CD4-positive, alpha-beta T cell treated with Interleukin-4 for 1 hour (primary cell): ENCODE measurements at places on chromosomes 11 and 22.

GRCh38 chr11:44926036-44926435 lies 24.6 kb downstream of the TP53I11 start:
- DNase-seq: no peak

- no peak for DNase-seq
Measured at GRCh38 chr11:77761491-77761890, 59.0 kb downstream of the RSF1 start.

DNA sequence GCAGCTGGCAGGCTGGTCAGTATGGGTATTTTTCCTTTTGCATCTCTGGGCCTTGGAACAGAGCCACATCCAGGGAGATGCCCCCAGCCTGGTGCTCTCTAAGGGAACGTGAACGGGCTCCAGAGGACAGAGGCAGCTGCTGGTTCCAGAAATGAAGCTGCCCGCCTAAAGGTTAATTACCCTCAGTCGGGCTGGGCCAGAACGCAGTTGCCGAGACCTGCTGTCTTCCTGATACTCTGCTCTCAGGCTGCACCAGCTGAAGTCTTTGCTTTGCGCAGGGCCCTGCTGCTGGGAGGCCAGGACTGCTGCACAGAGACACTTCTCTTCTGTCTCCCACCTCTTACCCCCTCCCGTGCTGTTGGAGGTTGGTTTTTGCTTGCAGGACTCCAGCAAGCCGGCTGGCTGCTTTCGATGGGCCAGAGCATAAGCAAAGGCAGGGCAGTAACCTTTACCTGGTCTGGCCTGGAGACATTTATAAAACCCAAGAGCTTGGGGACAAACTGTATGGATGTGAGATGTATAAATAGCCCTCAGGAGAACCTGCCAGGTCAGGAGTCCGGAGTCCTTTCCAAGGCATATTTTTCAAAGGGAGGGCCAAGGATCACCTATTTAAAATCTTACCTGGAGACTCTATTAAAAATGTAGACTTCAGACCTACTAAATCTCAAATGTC lies 197.1 kb downstream of the GRIK4 start:
- no peak for DNase-seq

DNA sequence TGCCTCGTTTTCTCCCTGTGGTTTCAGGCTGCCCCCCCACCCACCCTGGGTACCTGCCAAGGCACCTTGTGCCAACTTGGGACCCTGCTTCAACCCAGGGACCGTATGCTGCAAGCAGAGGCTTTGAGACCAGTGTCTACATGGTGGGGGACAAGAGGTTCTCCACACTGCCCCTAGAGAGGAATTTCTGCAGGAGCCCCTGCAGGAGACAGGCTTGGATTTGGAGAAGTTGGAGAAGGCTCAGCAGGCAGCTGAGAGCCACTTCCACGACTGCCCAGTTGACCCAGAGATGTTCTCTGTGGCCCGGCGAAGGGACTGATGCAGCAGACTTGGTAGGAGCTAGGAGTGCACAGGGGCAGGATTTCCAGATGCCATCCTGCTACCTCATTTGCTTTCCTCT lies 20.1 kb upstream of the NNMT start:
- DNase-seq: no peak

DNA sequence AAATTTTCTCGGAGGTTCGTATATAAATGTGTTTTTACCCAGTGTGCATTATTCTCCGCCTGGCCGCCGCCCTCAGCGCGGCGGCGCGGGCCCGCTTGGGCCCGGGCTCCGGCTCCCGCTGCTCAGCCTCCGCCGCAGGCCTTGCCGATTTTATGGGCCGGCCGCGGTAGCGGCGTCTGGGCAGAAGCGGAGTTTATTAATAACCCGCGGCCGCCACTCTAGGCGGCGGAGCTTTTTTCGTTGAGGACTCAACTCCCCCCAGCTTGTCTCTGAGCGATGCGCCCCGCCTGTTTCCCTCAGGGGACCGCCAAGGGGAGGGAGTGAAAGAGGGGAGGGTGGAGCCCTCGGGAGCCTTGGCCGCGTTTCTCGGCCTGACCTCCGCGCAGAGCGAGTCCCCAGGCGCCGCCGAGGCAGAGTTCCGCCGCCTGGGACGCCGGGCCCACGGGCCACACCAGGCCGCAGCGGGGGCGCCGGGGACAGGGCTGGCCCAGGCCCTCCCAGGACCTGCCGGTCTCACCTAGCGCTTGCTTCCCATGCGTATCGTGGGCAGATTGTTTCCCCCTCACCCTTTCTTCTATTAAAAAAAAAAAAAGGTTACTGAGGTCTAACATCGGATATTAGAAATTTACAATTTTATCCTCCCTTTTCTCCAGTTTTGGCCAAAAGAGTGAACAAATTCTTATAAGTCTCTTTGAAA lies 399 bp downstream of the ZNF143 start:
- DNase-seq: peak; percentile 86

- no peak for DNase-seq
Measured at GRCh38 chr11:92342886-92343285, 118.3 kb downstream of the FAT3 start.

GRCh38 chr11:132101881-132102280 lies 731.5 kb downstream of the NTM start:
- no peak for DNase-seq

- no peak for DNase-seq
Measured at GRCh38 chr11:120073196-120073595, 64.7 kb downstream of the TRIM29 start.

DNA sequence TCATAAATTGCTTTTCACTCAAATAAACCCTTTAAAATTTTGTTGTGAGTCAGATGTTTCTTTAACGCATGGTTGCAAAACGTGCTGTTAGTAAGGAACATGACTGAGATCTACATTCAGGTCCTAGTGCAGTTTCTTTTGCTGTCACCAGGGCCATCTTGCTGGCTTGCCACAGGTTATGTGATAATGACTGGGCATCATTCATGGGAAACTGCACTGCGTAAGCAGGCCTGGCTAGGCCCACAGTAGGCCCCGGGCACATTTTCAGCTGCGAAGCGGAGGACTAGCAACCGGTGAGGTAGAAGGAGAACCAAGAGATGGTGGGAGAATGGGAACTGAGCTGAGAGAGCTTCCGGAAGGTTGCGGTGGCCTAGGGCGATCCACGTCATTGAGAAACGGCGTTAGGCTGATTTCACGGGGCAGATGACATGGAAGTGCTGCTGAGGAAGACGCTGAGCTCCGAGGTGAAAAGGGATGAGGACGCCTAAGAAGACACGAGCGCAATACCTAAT lies 3.2 kb upstream of the KLHDC7B start:
- peak; percentile 78 for DNase-seq

- no peak for DNase-seq
Measured at GRCh38 chr11:68007498-68008380, 2.4 kb upstream of the ALDH3B1 start.

GRCh38 chr11:79546351-79546750 lies 105.5 kb upstream of the TENM4 start:
- no peak for DNase-seq

DNA sequence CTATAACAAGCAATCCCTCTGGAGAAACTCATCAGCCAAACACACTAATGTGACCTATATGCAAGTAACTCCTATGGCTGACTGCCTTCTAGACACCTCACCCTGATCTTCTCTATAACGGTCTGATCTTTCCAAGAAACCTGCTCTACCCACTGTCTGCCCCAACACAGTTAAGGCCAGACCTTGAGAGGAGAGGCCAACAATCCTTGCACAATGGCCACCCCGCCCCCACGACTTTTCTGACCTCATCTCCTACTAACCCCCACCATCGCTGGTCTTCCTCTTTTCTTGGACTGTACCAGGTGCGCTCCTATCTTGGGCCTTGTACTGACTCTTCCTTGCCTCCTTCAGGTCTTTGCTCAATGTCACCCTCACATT lies 12.5 kb downstream of the HIRA start:
- no peak for DNase-seq

- DNase-seq: no peak
Measured at GRCh38 chr22:26777156-26777801, 119.9 kb downstream of the MIAT start.

DNA sequence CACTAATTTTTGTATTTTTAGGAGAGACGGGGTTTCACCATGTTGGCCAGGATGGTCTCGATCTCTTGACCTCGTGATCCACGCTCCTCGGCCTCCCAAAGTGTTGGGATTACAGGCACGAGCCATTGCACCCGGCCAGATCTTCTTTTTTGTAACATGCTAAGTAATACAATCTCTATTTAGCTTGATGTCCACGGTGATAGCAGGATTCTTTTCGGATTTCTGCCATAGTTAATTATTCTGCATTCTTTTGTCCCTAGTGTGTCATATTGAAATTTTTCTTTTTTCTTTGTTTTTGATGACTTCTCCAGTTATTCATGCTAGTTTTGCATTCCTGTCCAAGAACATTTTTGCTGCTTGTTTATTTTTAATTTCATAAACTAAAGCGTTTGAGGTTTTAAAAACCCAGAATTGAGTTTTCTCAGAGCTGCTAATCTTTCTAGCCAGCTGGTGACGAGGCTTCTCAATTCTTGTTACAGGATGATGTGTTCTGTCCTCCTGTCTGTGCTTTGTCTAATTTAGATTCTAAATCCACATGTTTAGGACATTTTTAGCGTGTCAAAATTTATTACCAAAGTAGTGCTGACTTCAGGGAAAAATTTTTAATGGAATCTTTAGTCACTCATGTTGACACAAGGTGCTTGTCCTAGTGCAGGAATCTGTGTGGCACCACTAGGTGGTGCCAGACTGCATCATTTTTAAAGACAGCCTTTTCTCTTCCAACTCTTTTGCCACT lies 21.8 kb downstream of the NF2 start:
- peak; percentile 25 for DNase-seq

DNA sequence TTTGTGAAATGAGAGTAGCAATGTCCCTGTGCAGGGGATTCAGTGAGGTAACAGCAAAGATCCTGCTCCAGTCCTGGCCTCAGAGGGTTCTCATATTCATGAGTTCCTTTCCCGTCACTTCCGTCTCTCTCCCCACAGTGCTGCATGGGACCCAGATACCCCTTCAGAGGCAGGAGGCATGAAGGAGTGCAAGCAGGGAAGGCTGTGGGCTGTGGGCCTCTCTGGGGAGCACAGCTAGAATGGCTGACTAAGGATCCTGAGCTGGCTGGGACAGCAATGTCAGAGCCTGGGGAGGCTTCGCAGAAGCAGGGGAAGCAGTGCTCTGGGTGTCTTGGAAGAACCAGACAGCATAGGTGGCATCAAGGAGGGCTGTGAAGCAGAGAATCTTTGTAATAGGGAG lies 13.0 kb downstream of the PKNOX2 start:
- no peak for DNase-seq

- no peak for DNase-seq
Measured at GRCh38 chr11:125379981-125380380, 116.1 kb downstream of the FEZ1 start.

- DNase-seq: no peak
Measured at GRCh38 chr11:1873048-1873812, 18.5 kb downstream of the PRR33 start.

GRCh38 chr11:105148241-105148640 lies 8.7 kb upstream of the CARD18 start:
- no peak for DNase-seq

DNA sequence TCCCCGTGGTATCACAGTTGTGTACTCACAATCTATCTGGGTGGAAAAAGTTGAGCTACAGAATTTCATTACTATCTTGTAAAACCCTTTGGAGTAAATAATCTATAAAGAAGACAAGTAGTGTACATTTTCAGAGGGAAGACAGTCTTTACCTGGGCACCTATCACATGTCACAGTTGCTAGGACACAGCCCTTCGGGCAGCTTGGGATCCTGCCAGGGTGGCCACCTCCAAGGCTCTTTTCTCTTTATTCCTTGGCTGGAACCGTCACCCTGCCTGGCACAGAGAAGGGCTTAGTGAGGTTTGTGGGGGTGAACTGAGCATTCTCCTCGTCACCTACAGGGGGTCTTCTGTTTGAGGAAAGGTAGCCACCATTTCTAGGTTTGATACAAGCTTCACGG lies 23.6 kb downstream of the LRRC74B start:
- no peak for DNase-seq

DNA sequence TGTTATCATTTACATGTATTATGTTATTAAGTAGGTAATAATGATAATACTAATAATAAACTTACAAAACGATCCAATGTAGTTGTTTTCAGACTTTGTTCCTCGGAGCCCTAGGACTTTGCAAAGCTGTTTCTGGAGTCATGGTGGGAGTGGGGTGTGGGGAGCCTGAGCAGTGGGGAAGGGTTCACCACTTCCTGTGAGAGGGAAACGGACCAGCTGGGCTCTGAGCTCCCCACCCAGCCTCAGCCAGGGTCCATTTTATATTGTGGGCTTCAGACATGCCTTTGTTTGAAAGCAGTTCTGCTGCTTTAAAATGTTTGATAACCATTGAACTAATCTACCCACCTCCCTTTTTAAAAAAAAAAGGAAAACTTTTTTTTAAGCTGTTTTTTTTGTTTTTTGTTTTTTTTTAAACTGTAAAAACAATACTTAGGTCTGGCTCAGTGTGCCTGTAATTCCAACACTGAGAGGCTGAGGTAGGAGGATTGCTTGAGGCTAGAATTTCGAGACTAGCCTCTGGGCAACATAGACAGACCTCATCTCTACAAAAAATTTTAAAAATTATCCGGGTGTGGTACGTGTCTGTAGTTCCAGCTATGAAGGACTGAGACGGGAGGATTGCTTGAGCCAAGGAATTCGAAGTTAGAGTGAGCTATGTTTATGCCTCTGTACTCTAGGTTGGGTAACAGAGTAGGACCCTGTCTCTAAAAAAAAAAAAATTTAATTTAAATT lies 7.0 kb downstream of the SERPING1 start:
- DNase-seq: no peak

DNA sequence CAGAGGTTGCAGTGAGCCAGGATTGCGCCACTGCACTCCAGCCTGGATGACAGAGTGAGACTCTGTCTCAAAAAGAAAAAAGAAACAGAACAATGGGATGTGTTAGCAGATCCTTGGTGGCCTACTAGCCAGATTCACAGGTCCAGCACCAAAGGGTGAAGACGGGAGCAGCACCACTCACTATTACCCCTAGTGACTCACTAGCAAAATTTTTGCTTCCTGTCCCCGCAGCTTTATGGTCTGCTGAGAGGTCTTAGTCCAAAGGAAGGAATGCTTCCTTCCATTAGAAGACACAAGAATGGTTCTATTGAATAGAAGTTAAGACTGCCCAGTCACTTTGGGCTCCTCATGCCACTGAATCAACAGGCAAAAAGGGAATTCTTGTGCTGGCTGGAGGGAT lies 35.9 kb upstream of the NUP50 start:
- DNase-seq: no peak

DNA sequence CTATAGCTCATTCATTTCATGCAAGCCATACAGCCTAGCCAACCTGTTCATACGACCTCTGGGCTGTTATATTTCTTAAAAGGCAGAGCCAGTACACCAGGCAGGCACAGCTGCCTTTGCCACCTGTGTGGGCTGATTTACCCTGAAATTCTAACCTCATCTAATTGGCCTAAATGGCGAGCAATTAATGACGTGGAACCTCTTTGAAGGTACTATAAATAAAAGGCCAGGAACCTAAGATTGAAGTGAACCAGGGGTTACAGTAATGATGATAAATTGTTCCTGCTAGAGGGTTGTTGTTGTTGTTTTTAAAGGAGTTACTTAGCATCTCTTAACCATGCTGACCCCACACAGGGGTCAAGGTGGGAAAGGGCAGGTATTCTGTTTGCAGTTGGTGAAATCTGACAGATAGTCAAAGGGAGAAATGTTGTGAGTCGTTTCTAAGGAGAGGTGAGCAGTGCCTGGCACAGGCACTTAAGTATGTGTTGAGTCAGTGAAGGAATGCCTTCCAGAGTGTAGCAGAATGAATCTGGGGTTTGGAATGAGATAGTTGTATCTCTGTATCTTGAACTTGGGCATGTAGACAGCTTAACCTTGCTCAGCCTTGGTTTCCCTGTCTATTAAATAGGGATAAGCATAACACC lies 213.5 kb upstream of the NAV2 start:
- DNase-seq: no peak

- DNase-seq: no peak
Measured at GRCh38 chr11:16924826-16925560, 89.2 kb downstream of the PLEKHA7 start.

- no peak for DNase-seq
Measured at GRCh38 chr22:44583061-44583760, 85.2 kb upstream of the RTL6 start.
